ENCODE measurements at places on chromosomes 5 and 9.

- DNase-seq, result no peak
Observed at GRCh38 chr5:139132515-139132914, 65.7 kb downstream of the SIL1 start.

DNA sequence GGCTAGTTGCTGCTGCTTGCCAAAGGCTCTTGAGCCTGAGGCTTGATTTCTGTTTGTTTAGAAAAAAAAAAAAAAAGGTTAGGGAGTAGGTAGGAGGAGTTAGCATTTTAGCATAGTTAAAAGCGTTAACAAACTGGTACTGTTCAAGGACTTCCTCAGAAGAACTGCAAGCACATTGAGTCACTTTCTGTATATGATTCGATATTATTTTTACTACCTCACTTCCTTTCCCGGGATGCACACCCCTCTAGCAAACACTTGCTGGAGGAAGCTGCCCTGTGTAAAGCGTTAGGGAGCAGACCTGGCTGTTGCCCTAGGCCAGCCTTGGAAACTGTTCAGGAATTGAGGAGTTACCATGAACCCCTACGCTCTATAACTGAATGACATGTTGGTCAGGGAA lies 15.7 kb upstream of the CEP120 start:
- DNase-seq, result no peak

- no peak for DNase-seq
Observed at GRCh38 chr9:128845186-128845931, 15.8 kb upstream of the SPOUT1 start.

DNA sequence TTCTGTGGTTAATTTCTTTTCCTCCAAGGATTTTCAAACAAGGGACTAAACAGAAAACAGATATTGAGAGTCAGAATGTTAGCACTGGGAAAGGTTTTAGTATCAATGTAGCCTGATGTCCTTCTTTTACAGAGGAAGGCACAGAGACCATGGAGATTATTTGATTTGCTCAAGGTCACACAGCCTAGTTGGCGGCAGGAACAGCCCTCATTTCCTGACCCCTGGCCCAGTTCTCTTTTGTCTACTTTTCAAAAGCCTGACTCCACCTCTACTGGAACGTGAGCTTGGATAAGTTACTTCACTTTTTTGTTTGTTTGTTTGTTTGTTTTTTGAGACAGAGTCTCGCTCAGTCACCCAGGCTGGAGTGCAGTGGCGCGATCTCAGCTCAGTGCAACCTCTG lies 6.6 kb upstream of the NRG2 start:
- DNase-seq, result no peak

- DNase-seq, result no peak
Observed at GRCh38 chr5:80757290-80757689, 102.5 kb upstream of the DHFR start.

- DNase-seq, result no peak
Observed at GRCh38 chr5:51278539-51278938, 104.7 kb upstream of the ISL1 start.

- no peak for DNase-seq
Observed at GRCh38 chr5:84821924-84822323, 437.2 kb upstream of the EDIL3 start.

DNA sequence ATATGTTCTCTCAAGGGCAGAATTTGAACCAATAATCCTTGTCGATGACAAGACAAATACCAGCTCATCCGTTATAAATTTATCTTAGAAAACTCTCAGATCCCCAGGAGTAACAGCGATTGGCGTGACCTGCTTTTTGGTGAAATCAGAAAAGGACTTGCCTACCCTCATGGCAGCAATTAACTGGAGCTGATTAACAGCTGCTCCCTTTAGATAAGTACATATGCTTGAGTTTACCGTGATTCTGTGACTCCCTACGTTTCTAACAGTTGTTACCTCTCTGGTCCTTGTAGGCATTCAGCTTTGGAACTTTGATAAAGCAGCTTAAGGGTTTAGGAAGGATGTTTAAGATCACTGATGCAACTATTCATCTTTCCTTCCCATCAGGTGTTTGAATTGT lies 2.6 kb downstream of the INVS start:
- no peak for DNase-seq

DNA sequence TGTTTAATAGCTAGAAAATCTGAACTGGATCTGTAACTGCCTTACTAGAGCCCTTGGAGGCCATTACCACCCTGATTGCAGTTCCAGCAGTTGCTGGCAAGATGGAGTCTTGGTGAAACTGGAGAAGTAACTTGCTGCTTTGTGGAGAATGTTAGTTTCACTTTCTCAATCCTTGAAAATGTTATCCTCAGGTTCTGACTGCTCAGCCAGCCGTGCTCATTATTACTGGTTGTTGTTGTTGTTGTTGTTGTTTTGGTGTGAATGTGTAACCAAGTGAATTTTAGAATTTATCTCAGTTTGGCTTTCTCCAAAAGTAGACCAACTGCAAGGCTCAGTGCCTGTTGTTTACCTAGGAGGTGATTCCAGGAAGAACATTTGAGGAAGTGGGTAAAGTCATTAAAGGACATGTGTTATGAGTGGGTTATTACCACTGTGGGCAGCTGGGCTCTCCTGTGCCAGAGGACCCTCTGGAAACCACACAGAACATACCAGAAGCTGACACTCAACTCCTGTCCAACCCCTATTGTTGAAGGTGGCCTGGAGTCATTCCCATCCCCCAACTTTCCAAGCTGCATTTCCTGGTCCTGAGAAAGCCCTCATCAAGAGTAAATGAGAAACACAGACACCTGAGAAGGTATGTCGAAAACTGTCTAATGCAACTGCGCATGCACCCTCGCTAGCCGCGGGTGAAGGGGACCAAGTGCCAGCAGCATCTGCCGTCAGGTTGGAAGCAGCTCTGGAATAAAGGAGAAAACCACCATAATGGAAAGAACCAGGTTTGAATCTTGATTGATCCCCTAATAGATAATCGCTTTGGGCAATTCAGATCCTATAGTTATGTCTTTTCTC lies 111.6 kb downstream of the CMYA5 start:
- DNase-seq, result no peak

- DNase-seq, result no peak
Observed at GRCh38 chr9:137270929-137271695, 6.4 kb upstream of the TOR4A start.

GRCh38 chr5:59449905-59450644 lies 443.5 kb downstream of the PDE4D start:
- no peak for DNase-seq

- no peak for DNase-seq
Observed at GRCh38 chr9:133725886-133726285, 12.3 kb downstream of the SARDH start.

- no peak for DNase-seq
Observed at GRCh38 chr5:149285153-149285552, 13.5 kb downstream of the AFAP1L1 start.

GRCh38 chr5:121962347-121962670 lies 534 bp downstream of the SRFBP1 start:
- DNase-seq, result no peak
